ENCODE measurements at places on chromosomes 2 and 18.

DNA sequence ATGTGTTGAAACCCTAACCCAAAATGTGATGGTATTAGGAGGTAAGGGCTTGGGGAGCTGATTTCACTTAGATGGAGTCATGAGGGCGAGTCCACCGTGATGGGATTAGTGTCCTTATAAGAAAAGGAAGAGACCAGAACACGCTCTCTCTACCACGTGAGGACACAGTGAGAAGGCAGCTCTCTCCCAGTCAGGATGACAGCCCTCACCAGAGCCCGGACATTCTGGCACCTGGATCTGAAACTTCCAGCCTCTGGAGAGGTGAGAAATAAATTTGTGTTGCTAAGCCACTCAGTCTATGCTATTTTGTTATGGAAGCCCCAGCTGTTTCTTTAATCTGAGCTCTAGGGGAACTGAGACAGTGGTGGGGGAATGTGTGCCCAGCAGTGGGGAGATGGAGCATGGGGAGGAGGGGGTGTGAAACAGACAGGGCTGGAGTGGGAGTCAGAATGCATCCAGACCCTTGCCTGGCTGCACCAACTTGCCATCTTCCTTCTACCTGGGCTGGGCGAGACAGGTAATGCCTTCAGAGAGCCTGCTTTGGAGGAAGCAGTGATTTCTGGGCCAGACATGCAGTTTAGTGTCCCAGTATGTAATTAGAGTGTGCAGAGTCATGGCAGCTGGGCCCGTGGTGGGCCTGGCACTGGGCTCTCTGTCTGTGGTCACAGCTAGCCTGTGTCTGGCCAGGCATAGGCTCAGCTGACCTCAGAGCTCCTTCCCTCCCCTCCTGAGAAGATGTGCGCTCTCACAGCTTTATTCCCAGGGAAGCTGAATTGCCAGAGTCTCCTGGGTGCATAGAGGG, 38.1 kb downstream of the RHOB start:
- no peak for DNase-seq

DNA sequence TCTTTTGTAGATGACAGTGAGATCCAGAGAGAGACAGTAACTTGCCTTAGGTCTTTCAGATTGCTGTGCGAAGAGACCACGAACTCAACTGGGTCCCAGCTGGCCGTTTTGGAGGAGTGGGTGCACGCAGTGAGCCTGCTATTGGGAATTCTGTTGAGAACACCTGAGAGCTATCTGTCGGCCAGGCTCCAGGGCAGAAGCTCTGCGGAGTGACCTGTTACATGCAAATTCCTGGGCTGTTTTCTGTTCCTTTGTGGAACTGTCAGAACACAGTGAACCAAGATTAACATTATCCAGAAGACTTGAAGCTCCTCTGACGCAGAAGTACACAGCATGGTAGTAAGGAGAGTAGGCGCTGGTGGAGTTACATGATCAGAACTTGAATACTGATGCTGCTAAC, 99.5 kb upstream of the LMAN1 start:
- no peak for DNase-seq

DNA sequence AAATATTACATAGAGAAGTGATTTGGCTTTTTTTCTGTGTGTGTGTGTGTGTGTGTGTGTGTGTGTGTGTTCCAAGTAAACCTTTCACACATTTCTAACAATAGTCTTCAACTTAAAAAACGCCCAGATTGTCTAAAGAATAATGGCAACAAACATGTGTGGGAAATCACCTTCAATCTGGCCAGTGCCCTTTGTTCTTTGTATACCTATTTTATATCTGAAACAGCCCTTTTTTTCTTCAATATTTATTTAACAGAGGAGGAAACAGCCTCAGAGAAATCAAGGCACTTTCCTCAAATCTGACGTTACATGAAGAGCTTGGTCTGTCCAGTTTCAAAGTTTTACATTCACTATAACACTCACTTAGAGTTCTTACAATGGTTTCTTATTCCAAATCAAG, 25.3 kb downstream of the CCDC195 start:
- no peak for DNase-seq

- no peak for DNase-seq
Measured at GRCh38 chr18:76525911-76526310, 30.9 kb upstream of the ZNF516 start.

GRCh38 chr2:147099845-147100244, 745.0 kb upstream of the ACVR2A start:
- no peak for DNase-seq

GRCh38 chr18:45498287-45498658, 117.0 kb upstream of the SLC14A2 start:
- no peak for DNase-seq

- no peak for DNase-seq
Measured at GRCh38 chr2:191351298-191351697, 106.1 kb downstream of the MYO1B start.

All from stimulated activated CD8-positive, alpha-beta memory T cell treated with anti-CD3 and anti-CD28 coated beads, Interleukin-15, amount 100 ng/mL, for 1 hour (primary cell).